ENCODE measurements at places on chromosomes 16 and 17.

DNA sequence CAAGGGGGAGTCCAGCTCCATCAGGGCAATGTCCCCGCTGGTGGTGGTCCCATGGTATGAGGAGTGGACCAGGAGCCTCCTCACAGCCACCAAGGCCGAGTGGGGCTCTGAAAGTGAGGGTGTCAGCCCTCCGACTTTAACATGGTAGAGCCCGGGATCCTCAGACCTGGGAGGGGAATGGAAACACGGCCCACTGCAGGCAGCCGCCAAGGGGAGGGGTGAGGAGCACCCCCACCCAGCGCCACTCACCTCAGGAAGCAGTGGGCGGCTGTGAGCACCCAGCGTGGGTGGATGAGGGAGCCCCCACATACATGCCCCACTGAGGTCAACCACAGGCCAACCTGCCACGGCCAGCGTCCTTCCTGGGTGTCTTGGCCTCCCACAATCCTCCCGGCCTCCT, 10.8 kb downstream of the ZG16B start:
- no peak for DNase-seq

DNA sequence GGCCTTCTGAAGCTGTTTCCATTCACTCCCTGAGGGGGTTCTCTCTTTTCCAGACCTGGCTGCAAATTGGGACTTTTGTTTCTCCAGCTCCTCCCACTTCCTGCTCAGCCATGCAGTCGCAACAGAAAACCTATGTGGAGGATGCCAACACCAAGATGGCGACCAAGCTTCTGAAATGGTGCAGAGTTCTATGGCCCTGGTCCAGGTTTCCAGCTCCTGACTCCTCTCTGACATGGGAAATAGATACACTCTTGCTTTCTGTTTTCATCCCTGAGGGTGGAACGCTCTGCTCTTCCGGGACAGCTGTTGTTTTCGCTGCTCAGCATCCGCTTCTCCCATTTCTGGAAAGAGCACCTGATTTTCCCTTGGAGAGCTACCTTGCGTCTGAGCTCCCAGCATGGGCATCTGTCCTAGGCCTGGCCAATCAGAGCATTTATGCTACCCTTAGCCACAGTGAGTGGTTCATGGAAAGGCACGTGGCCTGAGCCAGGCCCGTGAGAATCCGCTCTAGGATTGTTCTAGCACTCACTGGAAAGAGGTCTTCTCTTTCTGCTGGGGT, 8.1 kb downstream of the GPRC5B start:
- DNase-seq = no peak

- DNase-seq = no peak
Measured at GRCh38 chr16:71807905-71808592, 585 bp downstream of the AP1G1 start.

DNA sequence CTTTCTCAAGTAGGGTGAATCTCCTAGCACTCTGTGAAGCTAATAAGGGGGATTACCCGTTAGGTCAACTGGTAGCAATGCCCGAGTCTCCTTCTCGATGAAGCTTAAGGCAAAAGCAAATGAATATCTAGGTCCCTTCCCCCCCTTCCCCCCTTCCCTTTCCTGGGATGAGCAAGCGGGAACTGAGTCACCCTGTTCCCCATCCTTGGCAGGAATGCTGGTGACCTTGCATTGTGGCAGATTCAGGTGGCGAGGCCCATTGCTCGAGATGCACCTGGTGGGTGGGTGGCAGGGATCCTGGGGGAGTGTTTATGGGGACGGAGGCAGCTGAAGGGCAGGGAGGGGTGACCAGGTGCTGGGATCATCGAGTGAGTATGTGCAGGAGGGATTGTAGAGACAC, 7.1 kb downstream of the NXPH3 start:
- DNase-seq = no peak

DNA sequence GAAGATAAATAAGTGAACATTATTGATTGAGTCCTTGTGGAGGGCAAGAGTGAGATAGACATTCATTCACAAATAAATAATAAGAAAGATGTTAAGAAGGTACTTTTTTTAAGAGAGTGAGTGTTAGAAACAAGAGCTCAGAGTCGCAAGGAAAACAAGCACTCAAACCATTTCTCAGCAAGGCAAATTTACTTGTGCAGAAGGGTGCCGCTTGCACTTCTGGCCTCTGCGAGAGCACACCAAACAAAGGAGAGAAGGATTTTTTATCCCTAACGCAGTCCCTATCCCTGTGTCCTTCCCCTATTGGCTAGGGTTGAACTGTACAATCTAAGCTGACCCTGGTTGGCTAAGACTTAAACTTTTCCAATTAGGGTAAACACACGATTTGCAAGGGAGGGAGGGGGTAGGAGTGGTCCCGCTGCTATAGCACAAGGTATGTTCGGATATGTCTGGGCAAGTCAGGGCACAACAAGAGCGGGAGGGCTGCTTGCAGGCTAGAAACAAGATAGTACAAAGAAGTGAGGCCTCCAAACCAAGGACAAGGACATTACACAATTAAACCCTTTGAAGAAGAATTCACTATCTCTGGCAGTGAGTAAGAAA, 156.2 kb downstream of the PPM1E start:
- DNase-seq = no peak
